ENCODE measurements at places on chromosomes 12 and 14.
A peak's percentile ranks its signal among the peaks of the same experiment; 100 is the strongest.

- DNase-seq = no peak
Measured at GRCh38 chr14:99649643-99650042, 4.7 kb downstream of the HHIPL1 start.

DNA sequence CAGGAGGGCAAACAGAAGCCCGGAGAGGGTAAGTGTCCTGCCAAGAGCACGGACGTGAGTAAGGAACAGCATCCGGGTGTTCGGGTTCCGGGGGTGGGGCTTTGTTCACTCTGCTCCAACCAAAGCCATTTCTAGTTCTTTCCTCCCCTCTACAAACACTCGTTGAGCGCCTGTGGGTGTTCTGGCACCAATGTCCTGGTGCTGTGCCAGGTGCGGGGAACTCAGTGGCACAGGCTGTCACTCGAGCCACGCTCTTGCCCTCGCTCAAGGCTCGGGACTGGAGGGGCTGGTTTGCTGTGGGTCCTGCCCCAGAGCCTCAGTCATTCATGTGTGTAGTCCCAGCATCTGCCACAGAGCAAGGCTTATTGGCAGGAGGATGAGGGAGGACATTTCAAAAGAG is 157.5 kb downstream of the CALM1 start:
- DNase-seq = no peak

DNA sequence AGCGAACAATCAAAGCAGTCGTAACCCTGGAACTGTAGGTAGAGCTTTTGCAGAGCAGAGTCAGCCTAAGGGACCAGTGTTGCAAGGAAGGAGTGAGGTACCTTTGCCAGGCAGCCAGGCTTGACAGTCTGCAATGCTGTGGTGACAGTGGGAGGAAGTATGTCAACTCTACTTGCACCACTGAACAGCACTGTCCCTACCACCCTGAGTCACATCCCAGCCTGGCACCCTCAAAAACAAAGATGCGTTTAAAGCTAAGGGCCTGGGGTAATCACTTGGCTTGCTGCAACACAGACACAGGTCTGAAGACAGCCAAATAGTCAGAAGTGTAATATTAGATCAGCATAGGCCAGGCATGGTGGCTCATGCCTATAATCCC is 141.9 kb downstream of the DPF3 start:
- DNase-seq = no peak

- no peak for DNase-seq
Measured at GRCh38 chr12:108441549-108441948, 73.5 kb upstream of the FICD start.

DNA sequence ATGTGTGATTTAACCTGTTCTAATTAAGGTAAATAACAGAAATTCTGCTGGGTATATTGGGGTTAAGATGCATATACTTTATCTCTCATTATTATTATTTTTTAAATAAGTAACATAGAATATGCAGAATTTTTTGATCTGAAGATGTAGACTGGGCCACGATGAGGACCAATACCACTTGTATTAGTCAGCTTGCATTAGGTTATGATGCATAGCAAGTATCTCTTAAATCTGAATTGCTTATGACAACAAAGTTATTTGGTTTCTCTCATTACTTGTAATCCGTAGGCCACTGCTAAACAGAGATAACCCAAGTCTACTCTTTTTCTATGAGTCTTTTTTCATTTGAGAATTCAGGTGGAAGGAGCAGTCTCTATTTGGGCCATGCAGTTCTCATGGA is 145.5 kb upstream of the NOVA1 start:
- no peak for DNase-seq

GRCh38 chr12:99157946-99158345 is 489.6 kb upstream of the GARIN6 start:
- DNase-seq = no peak

- peak; percentile 5 for DNase-seq
Measured at GRCh38 chr14:70317969-70318634, 41.4 kb downstream of the COX16 start.

- no peak for DNase-seq
Measured at GRCh38 chr12:89893972-89894706, 185.5 kb upstream of the ATP2B1 start.

DNA sequence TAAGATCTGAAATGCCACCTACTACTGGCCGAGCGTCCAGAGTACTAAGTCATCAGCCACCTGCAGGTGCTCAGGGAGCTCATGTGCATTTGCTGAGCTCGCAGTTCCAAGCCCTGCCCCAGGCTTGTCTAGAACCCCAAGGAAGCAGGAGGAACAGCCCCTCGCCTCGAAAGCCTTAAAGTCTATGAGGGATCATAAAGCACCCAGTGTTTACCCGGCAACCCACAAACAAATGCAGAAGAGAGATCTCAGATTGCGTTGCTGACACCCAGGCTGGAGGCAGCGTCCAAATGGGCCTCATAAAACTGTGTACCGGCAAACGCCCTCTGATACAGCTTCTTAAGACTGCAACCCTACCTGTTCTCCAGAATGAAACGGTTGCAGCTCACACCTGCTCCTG is 6.8 kb downstream of the KDM2B start:
- DNase-seq = no peak

DNA sequence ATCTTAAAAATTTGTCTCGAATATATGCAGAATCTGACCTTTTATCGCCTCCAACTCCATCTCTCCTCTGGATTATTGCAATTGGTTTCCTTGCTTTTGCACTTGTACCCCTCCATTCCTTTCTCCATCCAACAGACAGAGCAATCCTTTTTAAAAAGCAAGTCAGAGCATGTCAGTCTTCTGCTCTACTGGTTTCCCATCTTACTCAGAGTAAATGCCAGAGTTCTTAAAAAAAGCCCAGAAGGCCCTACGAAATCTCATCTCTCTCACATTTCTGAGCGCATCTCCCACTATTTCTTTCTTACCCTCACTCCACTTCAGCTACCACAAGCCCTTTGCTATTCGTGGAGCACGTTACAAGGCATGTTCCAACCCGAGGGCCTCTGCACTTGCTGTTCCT is 236.9 kb upstream of the DDHD1 start:
- no peak for DNase-seq

- no peak for DNase-seq
Measured at GRCh38 chr12:58363971-58364370, 422.6 kb downstream of the ATP23 start.

DNA sequence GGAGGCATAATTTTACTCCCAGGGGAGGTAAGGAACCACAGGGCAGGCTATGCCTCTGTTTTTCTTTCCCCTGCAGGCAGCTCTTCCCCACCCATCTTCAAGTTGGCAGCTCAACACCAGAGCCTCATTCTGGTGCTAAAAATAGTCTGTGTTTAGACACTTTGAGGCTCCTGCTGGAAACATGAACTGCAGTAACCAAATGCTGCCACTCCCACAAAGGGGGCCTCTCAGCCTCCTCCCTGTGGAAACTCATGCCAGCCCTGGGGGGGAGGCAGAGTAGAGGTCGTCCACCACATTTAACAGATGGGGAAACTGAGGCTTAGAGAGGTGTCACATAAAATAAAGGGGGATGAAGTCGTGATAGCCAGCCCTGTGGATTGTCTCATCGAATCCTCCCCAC is 61.4 kb downstream of the WSCD2 start:
- no peak for DNase-seq

DNA sequence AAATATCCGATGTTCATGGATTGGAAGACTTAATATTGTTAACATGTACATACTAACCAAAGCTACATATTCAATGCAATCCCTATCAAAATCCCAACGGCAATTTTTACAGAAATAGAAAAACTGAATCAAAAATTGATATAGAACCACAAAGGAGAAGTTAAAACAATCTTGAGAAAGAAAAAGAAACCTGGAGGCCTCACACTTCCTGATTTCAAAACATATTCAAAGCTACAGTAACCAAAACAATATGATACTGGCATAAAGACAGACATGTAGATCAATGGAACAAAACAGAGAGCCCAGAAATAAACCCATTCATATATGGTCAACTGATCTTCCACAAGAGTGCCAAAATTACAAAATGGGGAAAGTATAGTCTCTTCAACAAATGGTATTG is 5.4 kb upstream of the PELI2 start:
- DNase-seq = no peak

DNA sequence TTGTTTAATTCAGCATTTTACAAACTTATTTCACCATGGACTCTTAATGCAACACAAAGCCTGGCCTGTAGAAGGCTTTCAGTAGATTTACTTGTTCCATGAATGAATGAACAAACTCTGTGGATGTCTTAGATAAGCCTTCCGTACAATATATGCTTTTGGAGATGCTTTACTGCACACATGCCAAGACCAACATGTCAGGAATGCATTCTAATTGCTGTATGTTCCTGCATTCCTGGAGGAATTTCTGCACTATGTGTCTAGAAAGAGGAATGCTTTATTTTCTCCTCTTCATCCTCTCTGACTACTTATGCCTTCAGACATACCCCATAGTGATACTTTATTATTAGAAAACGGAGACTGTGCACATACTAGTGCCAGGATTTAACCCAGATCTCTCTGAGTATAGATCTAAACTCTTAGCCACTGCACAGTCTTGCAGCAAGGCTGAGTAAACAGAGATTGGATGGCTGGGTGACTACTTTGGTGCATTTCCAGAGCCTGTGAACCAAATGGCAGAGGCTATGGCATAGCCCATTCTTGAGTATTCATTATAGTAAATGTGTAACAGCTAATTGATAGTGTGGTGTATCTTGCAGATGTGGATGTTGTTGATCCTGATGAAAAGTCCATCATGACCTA is 108.2 kb downstream of the SYNE2 start:
- no peak for DNase-seq

DNA sequence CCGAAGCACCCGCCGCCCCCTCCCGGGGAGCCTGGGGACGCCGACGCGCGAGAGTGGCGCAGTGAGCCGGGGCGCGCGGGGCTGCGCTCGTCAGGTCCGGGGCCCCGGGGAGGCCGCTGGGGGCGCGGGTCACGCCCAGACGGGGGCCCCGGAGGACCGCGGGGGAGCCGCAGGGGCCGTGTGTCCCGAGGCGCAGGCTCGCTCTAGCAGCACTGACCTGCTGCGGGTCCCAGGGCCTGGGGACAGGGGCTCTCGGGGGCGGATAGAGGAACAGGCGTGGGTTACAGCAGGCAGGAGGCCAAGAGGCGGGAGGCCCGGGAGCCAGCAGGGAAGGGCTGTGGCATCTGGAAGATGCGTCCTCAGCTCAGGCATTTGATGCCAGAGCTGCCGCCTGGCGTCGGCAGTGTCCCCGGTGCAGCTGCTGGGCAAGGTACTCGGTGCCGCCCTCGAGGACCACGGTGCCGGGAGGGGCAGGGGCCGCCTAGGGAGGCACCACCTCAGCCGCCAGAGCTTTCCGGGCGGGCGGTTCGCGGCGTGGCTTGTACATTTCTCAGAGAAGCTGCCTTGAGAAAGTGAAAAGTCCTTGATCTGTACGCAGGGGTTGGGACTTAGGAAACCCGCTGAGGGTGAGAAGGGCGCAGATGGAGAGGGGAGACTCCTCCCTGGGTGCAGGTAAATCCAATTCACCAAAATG is 1.2 kb downstream of the WNT5B start:
- DNase-seq = peak; percentile 59

GRCh38 chr14:53432378-53432802 is 279.3 kb upstream of the DDHD1 start:
- DNase-seq = peak; percentile 31

- no peak for DNase-seq
Measured at GRCh38 chr12:19485240-19485639, 45.9 kb downstream of the AEBP2 start.

GRCh38 chr14:100844846-100845245 is 18.9 kb downstream of the MEG3 start:
- no peak for DNase-seq

DNA sequence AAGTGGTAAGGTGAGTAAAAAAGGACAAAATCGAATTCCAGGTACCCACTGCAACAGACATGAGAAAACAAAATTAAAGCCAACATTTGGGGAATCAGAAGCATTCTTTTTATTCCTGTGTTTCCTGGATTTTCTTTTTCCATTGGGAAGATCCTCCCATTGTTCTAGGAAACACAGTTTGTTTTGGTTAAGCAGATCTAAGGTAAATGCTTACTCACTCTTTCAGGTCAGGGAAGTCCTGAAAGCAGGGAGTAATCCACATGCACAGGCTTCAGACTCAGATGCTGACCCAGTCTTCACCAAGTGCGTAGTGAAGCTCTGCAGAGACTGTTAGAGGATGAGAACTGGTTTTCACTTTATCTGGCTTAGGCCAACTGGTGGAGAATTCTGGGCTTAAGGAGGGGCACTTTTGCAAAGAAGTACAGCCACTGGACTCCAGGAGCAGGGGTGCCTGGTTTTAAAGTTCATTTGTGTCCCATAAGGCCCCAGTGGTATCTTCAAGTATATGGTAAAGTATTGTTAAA is 57.7 kb downstream of the RPAP3 start:
- DNase-seq = no peak

DNA sequence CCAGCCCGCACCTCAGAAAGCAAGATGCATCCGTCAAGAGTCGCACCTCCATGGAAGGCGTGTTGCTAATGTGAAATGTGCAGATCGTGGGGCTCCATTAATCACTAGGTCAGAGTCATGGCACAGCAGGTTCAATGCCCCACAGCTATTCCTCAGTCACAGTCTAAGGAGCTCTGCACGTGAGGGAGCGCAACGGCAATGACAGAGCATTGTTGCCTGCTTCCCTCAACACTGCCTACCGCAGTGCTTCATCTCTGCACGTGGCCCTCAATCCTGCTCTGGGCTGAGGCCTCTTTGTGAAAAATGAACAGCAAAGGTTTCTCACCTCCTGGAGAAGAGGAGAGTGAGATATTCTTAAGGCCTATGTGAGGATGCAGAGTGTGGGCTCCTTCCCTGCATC is 995.2 kb upstream of the TMEM132C start:
- DNase-seq = no peak

DNA sequence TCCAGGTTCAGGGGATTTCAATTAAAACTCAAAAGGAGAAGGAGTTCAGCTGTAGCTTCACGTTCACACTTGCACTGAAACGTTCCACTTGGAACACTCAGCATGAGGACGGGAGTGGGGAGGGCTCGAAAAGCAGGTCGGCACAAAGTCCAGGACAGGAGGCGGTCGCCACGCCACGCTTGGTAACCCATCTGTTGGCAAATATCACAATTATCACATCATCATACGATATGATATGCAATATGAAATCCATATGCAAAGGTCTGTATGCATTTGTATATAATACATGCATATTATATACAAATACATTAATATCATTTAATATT is 17.2 kb downstream of the ADGRD1 start:
- no peak for DNase-seq

DNA sequence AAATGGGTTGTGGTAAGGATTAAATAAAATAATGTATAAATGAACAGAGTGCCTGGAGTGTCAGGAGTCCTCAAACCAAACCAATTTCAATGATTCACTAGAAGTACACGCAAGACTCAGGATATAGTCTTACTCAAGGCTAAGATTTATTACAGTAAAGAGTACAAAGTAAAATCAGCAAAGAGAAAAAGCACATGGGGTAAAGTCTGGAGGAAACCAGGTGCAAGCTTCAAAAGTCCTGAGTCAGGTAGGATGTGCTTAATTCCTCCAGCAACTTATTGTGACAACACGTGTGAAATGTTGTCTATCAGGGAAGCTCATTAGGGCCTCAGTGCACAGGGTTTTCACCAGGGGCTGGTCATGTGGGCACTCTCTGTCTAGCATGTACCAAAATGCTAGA is 105.8 kb upstream of the NAP1L1 start:
- no peak for DNase-seq
